ENCODE measurements at places on chromosomes 5 and 9. TPM values are rescaled to one million over a fixed set of nuclear protein-coding genes. Genes with fewer than 3 reads are reported as not detected.
A peak's percentile ranks its signal among the peaks of the same experiment; 100 is the strongest.

TLX3 gene
- not detected for total RNA-seq

CDKN2A gene
- total RNA-seq, result 4.7 TPM

TXNDC8 gene
- total RNA-seq, result not detected

GRCh38 chr9:78304357-78304756, 7.4 kb downstream of the PSAT1 start:
- no peak overlapping the region for H3K4me3 ChIP-seq
- H3K27ac ChIP-seq, result no peak overlapping the region
- H3K27me3 ChIP-seq, result no peaks in the 10 kb centered on the region
- H3K36me3 ChIP-seq, result peaks cover 87% of the 10 kb centered on the region

DNA sequence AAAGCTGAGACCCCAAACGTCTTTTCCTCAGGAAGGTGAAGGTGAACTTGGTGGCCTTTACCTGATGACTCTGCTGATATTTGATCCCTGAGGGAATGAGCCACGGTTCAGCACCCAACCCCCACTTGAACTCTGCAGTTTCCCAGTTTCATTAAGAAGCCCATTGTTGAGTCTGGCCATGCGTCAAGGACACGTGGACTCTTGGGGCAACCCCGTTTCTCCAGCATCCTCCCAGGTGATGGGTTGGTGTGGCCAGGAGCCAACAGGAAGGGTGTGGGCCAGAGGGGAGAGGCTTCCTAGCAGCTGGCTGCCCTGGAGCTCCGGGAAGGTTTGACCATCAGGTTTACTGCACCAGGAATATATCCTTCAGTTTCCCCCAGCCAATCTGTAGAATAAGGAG, 59.5 kb upstream of the GNE start:
- no peak overlapping the region for H3K4me3 ChIP-seq
- no peak for ATAC-seq
- no peaks in the 10 kb centered on the region for H3K27me3 ChIP-seq

GRCh38 chr9:114499528-114499927, 5.7 kb downstream of the WHRN start:
- no peaks in the 10 kb centered on the region for H3K4me1 ChIP-seq
- no peak overlapping the region for H3K27ac ChIP-seq

DNA sequence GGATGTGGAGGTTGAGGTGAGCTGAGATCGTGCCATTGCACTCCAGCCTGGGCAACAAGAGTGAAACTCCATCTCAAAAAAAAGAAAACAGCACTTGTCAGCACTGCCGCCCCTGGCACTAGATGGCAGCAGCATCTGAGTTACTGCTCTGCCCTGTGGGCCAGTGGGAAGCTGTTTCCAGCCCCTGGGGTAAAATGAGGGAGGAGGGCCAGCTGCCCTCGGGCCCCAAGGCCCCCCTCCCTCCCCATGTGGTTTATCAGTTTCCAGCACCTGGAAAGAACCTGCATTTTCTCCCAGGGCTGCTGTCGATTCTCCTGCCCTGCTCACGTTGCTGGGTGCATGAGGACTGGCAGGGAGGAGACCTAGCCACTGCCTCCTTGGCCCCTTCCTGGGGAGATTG, 13.2 kb upstream of the CEL start:
- peak; percentile 69 for ATAC-seq
- H3K36me3 ChIP-seq, result peaks cover 86% of the 10 kb centered on the region
- no peak overlapping the region for H3K27ac ChIP-seq
- H3K27me3 ChIP-seq, result no peaks in the 10 kb centered on the region
- no peak overlapping the region for H3K4me3 ChIP-seq
- peaks cover 6% of the 10 kb centered on the region for H3K4me1 ChIP-seq

DNA sequence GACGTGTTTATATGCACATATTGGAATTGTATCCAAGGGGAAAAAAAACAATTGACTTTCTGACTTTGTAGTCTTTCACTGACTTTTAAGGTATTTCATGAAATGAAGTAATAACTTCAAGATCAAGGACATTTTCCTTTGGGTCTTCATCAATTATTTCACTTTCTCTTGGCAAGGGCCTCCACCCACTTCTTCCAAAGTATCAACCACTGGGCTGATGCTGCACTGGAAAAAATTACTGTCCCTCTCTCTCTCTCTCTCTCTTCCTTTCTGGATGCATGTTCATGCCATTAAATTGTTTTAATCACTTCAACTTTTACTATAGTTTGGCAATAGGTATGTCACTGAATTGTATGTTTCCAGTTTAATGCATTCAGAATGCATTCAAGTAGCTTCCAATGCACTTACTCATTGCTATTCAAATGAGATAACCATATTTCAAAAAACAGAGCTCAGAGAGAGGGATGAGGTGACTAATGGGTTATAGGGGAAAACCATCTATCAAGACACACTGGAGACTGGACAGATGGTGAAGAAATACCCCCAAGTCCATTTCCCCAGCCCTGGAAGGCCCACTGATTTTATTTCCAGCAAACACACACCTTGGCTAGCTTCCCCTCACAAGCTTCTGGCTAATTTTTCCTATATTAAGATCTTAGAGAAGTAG, 585.3 kb downstream of the EBF1 start:
- H3K27me3 ChIP-seq, result peaks cover 9% of the 10 kb centered on the region
- no peaks in the 10 kb centered on the region for H3K36me3 ChIP-seq
- peaks cover 5% of the 10 kb centered on the region for H3K4me1 ChIP-seq
- H3K4me3 ChIP-seq, result no peak overlapping the region
